ENCODE measurements at places on chromosomes 12 and 14.

GRCh38 chr12:126534495-126534894, 1469.3 kb downstream of the AACS start:
- DNase-seq, result no peak

DNA sequence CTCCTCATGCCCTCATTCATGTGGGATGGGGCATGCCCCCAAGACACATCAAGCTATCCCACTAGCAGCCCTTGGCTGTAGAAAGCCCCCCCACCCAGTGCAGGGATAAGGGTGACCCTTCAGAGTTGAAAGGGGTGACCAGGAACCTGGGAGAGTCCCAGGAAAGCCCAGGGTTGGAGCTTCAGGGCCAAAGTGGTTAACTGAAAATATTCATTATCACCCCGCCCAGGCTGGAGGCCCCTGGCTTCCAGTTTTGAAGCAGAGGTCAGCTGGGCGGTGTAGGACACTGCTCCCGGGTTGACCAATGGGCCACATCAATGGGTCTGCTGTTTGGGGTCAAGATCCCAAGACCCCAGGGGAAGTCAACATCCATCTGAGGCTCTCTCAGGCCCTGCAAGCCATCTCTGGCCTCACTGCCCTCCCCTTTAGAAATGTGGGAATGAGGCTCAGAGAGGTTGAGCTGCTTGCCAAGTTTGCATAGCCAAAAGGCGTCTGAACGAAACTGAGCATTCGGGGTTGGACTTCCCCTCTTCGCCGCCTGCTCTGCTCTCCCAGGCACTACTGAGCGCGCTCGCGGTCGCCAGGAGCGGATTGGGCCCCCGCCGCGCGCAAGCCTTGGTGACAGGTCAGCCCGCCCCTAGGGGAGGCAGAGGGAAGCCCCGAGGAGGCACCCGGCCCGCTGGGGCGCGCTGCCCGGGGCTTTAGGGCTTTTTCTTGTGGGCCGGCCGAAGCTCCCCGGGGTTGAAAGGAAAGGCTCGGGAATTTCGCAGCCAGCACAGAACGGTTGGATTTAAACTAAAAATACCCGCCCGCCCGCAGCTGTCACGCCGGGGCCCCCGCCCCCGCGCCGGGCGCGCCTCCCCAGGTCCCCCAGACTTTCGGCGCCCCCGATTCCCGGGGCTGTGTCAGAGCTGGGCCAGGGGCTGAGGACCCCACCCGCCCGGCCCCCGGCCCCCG, 576 bp downstream of the SYNE3 start:
- peak; percentile 33 for DNase-seq

DNA sequence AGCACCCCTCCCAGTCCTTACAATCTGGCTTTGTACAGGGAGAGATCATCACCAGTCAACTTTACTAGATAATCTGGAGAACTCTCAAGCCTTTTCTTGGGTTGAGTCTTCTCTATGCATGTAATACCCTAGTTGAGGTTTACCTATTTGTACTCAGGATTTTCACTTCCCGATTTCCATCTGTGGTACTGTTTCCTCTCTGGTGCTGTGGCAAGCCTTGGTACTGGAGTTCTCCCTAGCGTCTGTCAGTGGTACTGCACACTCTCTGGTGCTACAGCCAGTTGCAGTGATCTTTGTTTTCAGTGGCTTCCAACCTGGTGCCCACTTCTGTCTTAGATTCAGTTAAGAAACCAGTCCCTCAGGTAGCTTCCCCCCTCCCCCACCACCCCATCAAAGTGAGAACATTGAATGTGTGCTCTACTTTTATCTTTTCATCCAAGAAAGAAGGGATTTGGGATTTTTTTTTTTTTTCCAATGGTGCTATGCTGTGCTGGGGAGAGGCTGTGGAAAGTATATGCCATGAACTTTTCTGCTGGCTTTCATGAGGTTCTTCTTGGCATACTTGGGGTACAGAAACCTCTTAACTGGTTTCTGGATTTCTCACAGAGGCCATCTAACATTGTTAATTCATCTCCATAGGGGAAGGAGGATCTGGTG, 69.4 kb upstream of the EVL start:
- peak; percentile 68 for DNase-seq

GRCh38 chr12:23221066-23221465, 596.1 kb downstream of the ETNK1 start:
- DNase-seq, result peak; percentile 33

GRCh38 chr12:103524238-103524875, 28.6 kb upstream of the C12orf42 start:
- DNase-seq, result no peak

GRCh38 chr12:124809878-124810277, 53.8 kb downstream of the SCARB1 start:
- DNase-seq, result no peak
